ENCODE measurements at places on chromosomes 2 and 18.

- DNase-seq, result no peak
These were observed 11.4 kb downstream of the ID2 start for GRCh38 chr2:8693157-8693821.

DNA sequence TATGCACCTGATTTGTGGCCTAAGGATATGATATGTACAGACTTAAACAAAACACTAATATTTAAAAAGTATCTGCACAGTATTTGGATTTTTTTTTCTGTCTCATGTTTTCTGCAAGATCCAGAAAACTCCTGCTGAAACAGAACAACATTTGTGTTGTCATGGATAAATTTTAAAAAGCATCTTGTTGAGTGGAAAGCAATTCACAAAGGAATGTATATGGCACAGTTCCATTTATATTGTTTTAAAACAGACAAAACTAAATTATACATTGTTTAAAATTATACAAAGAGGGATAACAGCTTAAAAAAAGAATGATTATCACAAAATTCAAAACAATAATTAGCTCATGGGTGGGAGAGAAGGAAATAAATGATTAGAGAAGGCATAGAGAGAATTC is 193.5 kb downstream of the PPP1R1C start:
- DNase-seq, result no peak

DNA sequence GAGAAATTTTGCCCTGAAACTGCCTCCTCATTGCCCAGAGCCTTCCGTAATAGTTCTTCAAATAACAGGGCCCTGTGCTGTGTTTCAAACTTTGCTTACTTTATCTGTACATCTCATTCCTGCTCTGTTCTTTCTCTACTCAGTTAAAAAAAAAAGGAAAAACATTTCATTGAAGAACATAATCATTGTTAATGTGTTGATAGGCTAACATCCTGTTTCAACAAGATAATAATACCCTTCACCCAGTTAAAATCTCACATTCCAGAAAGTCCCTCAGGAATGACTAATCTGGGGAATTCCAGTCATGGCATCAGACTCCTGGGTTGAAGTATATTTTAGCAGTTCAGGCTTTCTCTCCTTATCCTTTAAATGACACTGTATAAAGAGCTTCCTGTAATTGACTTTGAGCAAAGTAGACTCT is 45.6 kb upstream of the ITGAV start:
- no peak for DNase-seq

DNA sequence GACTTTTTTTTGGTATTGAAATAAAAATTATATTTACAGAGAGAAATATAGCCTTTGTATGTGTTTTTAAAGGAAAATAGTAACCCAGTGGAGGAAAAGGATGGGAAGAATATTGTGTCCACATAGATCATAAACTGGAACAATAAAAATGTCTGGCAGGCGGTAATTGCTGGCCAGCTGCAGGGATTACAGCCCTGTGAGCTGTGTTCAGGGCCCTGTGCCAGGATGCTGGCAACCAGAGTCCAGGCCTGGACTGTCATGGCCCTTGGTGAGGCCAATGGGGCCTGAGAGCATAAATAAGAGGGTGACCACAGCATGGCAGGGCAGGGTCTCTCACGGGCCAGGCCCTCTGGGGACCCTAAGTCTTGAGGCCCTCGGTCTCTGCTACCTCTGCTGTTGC is 171.2 kb downstream of the ACOXL start:
- DNase-seq, result no peak

DNA sequence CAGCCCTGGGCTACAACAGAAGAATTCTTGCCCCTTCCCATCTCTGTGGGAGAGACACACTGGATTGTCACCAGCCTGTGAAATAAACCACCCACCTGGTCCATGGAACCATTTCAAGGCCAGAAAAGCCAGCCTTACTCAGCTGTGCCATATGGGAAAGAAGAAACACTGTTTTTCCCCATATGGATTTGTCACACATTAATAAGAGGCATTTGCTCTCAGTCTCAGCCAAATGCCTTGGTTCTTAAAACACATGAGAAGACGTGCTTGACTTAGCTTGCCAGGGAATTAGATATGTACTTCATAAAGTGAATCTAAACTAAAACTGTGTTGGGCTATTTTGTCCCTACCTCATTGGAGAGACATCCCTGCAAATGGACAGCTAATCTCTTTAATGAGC is 308.6 kb upstream of the TNP1 start:
- no peak for DNase-seq

GRCh38 chr2:108909275-108909823 is 79.7 kb downstream of the EDAR start:
- DNase-seq, result no peak

GRCh38 chr2:158586491-158586890 is 129.7 kb downstream of the PKP4 start:
- no peak for DNase-seq

DNA sequence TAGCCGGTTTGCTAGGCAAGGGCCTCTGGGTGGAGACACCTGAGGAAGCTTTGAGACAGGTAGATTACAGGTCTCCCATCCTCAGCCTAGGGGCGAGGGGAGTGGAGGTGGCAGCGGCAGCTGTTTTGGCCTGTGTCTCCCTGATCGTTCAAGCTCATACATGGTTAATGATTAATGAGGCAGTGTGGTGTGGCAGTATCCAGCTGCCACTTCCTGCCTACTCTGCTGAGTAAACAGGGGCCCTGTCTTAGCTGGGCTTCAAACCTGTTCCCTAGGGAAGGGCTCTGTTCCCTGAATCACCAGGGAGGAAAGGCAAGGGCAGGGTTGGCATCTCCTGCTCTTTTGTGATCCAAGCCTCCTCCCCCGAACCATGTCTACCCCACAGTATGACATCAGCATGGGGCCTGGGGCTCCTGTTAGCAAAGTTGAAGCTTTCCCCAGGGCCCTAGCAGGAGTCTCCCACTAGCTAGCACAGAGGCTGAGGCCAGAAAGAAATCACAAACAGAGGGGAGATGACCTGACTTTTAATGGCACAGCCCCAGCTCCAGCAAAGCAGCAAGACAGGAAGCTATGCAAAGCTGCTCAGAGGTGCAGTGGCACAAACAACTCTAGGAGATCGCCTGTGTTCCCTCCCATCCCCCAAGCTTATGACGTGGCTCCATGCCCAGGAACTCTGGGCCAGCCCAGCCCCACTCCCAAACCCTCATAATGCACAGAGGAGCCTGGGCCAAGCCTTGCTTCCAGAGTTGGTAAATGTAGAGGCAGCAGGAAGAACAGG is 3.7 kb upstream of the TUBA4B start:
- DNase-seq, result peak; percentile 20

DNA sequence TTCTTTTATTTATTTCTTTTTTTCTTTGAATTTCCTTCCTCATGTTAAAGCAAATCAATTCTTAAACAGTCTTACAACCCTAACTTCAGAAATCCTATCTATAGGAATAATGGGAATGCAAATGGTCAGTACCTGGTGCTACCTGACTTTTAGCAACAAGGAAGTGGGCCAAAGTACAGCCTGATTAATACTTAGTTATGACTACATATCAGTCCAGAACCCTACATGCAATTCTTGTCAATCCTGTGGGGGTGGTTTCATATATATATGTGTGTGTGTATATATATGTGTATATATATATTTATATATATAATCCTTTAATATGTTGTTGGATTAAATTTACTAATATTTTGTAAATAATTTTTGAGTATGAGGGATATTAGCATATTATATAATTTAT is 14.8 kb upstream of the TRAPPC8 start:
- no peak for DNase-seq

- no peak for DNase-seq
These were observed 8.6 kb downstream of the GNLY start for GRCh38 chr2:85702800-85703199.

DNA sequence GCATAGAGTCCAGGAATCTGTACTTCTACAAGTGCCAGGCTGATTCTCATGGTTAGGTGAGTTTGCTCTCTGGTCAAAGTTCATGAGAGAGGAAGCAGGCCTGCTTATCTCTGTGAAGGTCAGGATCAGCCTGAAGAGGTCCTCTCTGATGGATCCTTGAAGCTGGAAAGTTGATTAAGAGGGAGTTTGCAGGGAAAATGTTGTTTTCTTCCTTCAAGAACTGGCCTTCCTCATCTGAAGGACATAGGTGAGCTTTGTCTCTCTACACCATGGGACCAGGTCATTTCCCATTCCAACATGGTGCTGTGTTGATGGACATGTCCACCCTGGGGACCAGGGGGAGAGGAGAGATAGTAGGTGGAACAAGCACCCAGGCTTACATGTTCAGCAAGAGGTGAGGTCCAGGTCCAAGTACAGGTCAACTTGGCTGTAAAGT is 14.9 kb downstream of the CCL20 start:
- DNase-seq, result no peak

DNA sequence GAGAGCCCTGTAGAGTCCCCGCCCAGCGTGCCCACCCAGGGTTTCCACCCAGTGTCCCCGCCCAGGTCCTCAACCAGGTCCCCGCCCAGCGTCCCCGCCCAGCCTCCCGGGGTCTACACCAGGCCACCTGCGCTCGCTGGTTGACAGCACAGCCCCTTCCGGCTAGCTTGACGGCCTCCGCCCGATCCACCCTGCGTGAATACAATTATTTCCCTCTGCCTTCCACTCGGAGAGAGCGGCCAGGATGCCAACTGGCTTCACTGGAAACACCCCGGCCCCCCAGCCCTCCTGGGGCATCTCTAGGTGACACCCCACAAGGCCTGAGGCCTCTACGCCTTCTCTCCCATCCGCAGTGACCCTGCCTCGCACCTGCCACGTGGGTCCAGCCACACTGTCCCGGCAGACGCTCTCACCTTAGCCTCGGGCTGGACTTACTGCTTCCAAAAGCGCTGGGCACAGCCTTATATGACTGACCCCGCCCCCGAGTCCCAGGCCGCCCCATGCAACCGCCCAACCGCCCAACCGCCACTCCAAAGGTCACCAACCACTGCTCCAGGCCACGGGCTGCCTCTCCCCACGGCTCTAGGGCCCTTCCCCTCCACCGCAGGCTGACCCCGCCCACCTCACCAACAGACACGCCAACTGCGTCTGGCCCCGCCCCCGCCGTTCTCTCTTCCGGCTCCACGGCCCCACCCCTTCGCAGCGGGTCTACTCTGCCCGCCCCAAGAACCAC is 188.1 kb downstream of the LAMA1 start:
- no peak for DNase-seq

GRCh38 chr18:35672897-35673296 is 91.4 kb downstream of the GALNT1 start:
- DNase-seq, result no peak

DNA sequence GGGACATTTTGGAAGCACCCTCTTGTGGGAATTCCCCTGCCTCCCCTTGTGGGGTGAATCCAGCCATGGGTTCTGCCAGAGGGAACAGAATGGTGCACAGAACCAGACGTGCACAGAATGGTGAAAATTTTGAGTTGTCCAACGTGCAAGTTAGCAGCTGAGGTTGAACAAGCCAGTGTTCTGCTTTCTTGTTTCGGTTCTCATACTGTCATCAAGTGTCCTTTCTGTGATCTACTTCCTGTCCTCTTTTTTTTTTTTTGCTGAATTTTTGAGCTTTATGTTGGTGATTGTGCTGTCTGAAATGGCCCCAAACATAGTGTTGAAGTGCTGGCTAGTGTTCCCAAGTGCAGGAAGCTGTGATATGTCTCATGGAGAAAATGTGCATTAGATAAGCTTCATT is 21.5 kb upstream of the REEP1 start:
- no peak for DNase-seq

- DNase-seq, result no peak
These were observed 14.1 kb downstream of the NRP2 start for GRCh38 chr2:205696331-205696926.

- no peak for DNase-seq
These were observed 76.4 kb upstream of the ZNG1B start for GRCh38 chr2:113361051-113361450.

GRCh38 chr2:72996117-72996502 is 75.4 kb downstream of the SFXN5 start:
- no peak for DNase-seq

GRCh38 chr2:147108548-147108947 is 736.3 kb upstream of the ACVR2A start:
- DNase-seq, result no peak

GRCh38 chr2:86337244-86337835 is at the start of gene REEP1:
Gene REEP1 (minus strand): TSS chr2:86337626. CDS start chr2:86337510, 116 bp downstream.
- no peak for DNase-seq

DNA sequence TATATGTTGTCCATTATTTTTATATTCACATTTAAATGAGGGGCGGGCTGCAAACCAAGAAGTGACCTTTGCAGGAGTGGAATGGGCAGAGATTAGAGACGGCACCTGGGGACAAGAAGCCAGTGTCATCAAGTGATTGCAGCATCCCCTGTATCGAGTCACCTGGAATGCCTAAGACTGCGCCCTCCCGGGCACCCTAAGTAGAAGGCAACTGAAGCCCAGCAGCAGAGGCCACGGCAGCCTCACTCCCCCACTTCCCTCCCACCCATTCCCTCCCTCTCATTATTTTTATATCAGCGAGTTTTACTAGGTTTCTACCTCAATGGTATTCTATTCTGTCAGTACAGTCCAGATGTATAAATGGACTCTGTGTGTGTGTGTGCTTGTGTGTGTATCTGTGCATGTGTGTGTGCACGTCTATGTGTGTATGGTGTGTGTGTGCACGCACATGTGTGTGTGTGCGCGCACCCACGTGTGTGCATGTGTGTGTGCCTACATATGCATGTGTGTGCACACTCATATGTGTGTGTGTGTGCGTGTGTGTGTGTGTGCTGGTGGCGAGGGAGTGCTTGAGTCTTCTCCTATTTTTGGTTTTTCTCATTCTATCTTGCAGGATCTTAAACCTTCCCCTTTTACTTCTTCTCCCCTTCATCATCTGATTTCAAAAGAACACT is 106.8 kb upstream of the SLC66A3 start:
- DNase-seq, result no peak

DNA sequence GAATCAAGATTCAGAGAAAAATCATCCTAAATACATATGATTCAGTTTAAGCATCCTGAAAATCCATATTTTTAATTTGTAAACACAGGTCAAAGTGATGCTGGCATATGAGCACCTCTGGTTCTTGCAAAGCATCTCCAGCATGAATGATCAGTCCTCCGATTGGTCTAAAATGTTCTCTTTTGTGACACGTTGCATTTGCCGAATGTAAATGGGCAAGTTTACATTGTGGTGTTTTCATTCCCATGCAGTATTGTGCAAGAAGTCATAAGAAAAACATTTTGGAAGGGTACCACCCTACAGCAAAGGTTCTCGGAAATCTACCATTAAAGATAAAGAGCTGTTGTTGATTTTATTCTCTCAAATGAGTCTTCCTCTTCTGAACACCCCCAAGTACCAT is 108.0 kb upstream of the UNC80 start:
- no peak for DNase-seq

GRCh38 chr2:3212984-3213383 is 164.6 kb downstream of the EIPR1 start:
- DNase-seq, result no peak

DNA sequence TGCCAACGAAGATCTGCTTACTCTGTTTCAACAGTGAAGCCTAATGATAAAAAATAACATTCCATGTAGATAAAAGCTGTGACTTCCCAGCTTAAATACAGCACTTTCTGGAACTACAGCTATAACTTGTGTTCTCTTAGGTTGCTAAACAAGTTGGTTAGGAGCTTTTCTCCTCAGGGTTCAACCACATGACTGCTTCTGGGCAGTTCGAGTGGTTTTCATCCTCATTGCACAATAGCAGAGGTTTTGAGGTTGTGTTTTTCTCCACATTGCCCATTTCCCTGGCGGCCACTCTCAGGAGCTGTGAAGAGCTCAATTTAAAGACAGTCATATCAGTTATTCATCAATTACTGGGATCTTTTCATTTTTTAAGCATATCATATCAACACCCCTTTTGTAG is 102.2 kb upstream of the CYP1B1 start:
- DNase-seq, result no peak

GRCh38 chr18:44821924-44822323 is 141.2 kb downstream of the SETBP1 start:
- DNase-seq, result no peak
